Prostate gland (tissue), 2 donors: ENCODE measurements at places on chromosomes 1 and 21. TPM values are rescaled to one million over a fixed set of nuclear protein-coding genes. Genes with fewer than 3 reads are reported as not detected.

GRCh38 chr1:27785781-27786455 lies 12.9 kb downstream of the STX12 start:
- DNase-seq = no peak

DNA sequence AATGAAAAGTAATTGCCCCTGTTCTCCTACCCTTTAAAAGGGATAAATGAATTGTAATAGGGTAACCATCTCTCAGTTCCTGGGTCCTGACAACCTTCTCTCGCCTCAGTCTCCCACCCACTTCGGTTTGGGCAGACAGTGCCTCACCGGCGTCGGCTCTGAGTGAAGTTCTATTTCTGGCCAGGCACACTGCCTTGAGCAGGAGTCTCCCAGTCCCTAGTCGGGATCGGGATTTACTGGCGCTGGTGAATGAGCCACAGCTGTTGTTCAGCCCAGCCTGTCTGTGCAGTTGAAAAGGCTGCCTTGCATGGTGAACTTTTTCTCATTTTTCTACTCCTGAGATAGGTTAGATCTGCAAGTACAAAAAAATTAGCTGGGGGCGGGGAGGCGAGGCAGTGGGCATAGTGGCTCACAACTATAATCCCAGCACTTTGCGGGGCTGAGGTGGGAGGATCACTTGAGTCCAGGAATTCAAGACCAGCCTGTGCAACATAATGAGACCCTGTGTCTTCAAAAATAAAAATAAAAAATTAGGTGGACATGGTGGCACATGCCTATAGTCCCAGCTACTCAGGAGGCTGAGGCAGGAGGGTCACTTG lies 7.4 kb downstream of the PLEKHM2 start:
- DNase-seq = no peak

DNA sequence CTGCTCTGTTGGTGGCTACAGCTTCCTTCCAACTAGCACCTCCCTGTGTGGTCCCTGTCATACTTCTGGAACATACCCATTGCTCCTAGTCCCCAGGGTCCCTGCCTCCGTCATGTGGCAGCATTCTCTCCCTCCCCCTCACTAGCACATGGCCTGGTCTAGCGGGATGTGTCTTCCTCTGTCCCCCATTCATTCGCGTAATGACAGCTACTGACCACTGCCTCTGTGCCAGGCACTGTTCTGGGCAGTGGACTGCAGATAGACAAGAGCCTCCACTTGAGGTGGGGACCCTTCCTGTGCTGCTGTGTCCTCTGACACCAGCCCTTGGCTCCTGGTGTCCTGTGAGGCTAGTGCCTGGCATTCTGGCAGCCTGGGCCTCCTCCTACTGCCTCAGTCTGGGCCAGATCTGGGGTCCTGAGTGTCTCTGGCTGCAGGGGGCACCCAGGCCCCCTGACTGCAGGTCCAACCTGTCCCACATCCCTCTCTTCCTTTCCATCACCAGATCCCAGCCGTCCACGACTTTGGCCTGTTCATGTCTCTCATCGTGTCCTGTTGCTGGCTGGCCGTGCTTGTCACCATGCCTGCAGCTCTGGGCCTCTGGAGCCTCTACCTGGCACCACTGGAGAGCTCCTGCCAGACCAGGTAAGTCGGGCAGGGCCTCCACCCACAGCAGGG lies 38.1 kb downstream of the DISP3 start:
- no peak for DNase-seq

SLC22A15 gene
- total RNA-seq = 6.7 TPM

CCDC181 gene
- 0.32 TPM for total RNA-seq

- no peak for DNase-seq
Measured at GRCh38 chr1:99964806-99965205, 5.0 kb upstream of the SLC35A3 start.

DNA sequence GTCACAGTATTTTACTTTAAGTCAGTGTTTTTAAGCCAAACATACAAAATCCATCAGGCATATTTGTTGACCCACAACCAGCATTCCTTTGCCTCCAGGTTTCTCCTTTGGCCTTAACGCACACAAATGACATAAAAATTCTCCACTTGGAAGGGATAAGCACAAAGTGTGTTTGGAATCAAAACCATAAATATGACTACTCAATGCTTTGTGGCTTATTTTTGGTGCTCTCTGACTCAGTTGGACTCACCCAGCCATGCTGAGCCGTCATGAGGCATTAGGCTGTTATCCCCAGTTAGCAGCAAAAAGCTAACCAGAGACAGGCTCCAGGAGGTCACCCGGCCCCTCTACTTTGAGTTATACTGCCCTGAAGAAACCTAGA lies 948 bp downstream of the PRUNE1 start:
- DNase-seq = no peak

CLDN8 gene
- 6.9 TPM for total RNA-seq

DNA sequence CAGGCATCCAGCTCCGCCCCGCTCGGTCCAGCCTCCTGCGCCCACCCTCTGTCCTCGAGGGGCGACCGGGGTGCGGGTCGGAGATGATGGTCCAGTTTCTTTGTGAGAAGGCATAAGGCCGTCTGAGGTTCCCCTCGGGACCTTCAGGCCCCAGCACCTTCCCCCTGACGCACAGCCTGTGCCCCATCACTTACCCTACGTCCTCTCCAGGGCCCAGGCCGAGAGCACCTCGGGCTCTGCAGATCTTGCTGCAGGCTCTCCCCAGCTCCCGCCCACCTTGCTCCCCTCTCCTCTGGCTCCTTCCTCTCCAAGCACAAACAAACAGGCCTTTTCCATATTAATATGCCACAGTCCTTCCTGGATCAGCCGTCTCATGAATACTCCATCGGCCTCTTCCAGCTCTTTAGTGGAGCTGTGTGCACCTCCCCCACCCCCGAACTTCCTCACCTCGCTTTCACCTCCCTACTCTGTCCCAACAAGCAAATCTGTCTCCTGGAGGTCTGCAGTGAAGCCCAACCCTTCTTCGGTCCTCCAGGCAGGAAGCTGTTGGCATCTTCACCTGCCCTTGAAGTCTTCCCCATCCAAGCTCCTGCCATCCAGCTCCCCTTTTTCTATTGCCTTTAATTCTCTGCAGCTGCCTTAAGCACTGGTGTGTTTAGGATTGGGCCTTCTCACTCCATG lies 448 bp upstream of the COL9A2 start:
- DNase-seq = no peak

DPT gene
- 15.4 TPM for total RNA-seq

KRTAP12-2 gene
- total RNA-seq = not detected

- DNase-seq = no peak
Measured at GRCh38 chr1:41103766-41104165, 82.2 kb upstream of the SLFNL1 start.

DNA sequence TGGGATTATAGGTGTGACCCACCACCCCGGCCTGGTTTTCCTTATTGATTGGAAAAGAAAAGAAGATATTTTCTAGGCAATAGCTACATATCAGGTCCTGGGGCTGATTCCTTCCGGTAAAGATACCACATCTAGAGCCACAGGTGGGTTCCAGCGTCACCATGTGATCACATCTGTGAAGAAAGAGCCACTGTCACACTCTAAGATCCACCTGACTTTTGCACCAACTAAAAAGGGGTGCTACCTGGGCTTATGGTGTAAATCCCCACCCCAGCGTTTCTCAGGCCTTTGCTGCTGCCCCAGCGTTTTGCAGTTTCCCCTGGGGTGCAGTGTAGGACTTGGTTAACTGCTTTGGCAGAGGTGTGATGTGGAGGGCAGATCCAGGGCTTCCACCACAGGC lies 22.3 kb upstream of the PDE9A start:
- no peak for DNase-seq

- no peak for DNase-seq
Measured at GRCh38 chr1:172148213-172148612, 272.3 kb upstream of the C1orf105 start.

SPRR2E gene
- total RNA-seq = not detected

- no peak for DNase-seq
Measured at GRCh38 chr21:36756527-36756926, 57.6 kb downstream of the SIM2 start.

DNA sequence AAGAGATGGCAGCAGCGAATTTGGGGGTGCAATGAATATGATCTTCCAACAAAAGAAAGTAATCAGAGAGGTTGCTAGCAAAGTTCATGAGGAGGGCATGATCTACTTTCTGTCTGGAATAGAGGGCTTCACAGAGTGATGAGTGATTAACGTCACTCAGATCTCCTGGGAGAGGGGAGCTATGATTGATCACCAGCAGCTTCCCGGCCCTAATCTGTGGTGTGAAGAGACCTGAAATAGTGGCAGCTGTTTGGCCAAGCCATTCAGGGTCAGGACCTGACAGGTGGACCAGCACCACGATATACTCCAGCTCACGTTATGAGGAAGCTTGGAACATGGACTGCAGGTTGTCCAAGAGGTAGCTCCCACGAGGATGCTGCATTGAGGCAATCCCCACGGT lies 19.9 kb upstream of the TMEM183A start:
- DNase-seq = no peak

DNA sequence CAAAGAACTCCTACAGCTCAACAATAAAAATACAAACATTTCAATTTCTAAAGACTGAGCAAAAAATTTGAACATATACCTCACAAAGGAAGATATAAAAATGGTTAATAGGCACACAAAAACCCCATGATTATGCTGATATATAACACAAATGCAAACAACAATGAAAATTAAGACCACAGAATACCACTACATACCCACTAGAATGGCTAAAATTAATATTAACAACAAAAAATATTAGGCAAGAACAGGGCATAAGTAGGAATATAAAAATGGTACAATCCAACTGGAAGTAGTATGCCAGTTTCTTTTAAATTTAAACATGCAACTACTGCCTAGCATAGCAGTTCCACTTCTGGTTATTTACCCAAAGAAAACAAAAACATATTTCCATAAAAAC lies 77.3 kb downstream of the CDC42BPA start:
- no peak for DNase-seq

DNA sequence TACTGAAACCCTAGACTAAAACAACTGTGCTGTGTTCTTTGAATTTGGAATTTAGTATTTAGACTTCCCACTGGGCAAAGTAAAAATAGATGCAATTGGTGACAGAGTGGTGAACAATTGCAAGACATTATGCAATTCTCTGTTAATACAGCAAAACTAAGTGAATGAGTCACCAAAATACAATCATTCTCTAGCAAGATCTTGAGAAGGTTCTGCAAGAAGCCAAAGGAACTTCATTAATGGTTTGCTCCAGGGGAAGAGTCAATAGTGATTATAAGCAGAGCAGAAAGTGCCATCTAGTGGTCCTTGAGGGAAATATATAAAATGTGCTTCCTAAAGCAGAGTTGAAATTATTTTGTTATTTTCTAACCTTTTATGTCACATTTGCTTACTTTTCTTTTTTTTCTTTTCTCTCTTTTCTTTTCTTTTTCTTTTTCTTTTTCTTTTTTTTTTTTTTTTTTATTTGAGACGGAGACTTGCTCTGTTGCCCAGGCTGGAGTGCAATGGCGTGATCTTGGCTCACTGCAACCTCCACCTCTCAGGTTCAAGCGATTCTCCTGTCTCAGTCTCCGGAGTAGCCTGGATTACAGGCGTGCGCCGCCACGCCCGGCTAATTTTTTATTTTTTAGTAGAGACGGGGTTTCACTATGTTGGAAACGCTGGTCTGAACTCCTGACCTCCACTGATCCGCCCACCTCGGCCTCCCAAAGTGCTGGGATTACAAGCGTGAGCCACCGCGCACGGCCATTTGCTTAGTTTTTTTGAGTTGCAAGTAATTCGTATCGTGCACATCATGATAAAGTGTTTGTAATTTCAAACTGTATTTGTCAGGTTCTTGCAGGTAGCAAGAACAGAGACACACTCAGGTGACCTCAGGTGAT lies 99.2 kb downstream of the CTH start:
- DNase-seq = no peak

AXDND1 gene
- total RNA-seq = not detected

DNA sequence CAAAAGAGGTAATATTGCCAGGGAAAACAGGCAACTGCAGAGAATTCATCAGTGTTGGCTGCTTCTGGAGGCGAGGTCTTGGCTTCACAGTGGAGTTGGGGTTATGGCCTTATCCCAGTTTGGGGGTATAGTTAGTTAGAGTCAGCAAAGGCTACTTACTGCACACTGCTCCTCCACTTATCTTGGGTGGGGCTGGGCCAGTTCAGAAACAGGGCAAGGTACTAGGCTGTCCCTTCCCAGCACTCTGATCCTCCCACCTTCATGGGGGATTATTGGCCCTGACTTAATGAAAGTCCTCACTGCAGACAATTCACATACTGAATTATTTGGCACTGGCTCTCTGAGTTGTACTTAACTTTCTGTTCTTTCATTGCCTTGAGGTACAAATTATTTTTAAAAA lies 189.6 kb downstream of the NRIP1 start:
- no peak for DNase-seq

GRCh38 chr1:31780632-31781031 lies 16.5 kb upstream of the ADGRB2 start:
- DNase-seq = no peak

GRCh38 chr1:77756052-77756754 lies 3.4 kb downstream of the USP33 start:
- no peak for DNase-seq

GRCh38 chr1:182111496-182111895 lies 50.0 kb upstream of the ZNF648 start:
- no peak for DNase-seq

- DNase-seq = no peak
Measured at GRCh38 chr1:4976859-4977440, 322.5 kb downstream of the AJAP1 start.

FAM163A gene
- total RNA-seq = not detected

SH2D5 gene
- not detected for total RNA-seq

DNA sequence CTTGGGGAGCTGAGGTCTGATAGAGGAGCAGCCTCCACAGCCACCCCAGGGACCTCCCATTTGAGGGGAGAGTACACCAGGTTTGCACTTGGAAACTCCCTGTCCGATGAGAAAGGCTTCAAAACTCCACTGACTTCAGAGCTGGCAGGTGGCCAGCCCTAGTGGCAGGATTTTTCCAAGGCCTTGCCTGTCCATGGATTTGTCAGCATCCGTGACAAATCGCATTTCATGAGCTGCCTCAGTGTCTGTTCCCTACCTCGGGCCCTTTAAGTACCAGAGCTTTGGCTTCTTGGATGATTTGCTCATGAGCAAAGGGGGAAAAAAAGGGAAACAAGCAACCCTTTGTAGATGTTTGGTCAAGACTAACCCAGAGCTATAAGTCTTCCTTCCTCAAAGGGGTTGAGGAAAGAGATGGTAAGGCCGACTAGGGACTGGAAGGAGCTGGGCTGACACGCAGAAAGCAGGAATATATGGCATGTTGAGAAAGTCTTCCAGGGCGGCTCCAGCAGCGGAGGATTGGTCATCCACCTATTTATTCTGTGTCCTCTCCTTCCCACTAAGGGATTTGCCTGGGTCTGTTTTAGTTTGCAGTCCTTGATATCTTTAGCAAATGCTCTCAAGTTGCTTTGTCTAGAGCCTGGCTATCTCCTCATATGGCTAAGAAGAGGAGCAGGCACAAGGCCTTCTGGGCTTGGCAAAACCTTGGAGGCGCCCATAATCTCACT lies 2.7 kb upstream of the HSPG2 start:
- peak; percentile 56 for DNase-seq

CSF3R gene
- total RNA-seq = 3.9 TPM

FOXJ3 gene
- 58.5 TPM for total RNA-seq
